EL (cell line): ENCODE measurements at places on chromosomes 7 and 10.
A peak's percentile ranks its signal among the peaks of the same experiment; 100 is the strongest.

- DNase-seq = no peak
Observed at GRCh38 chr7:103576641-103577040, 130.6 kb upstream of the SLC26A5 start.

GRCh38 chr10:111344804-111345203 is 268.0 kb downstream of the ADRA2A start:
- peak; percentile 1 for DNase-seq

GRCh38 chr7:47534322-47535034 is 47.4 kb downstream of the TNS3 start:
- no peak for DNase-seq

GRCh38 chr10:68142761-68143160 is 33.5 kb downstream of the MYPN start:
- no peak for DNase-seq

GRCh38 chr7:126236261-126236660 is 1016.5 kb downstream of the GRM8 start:
- DNase-seq = no peak

DNA sequence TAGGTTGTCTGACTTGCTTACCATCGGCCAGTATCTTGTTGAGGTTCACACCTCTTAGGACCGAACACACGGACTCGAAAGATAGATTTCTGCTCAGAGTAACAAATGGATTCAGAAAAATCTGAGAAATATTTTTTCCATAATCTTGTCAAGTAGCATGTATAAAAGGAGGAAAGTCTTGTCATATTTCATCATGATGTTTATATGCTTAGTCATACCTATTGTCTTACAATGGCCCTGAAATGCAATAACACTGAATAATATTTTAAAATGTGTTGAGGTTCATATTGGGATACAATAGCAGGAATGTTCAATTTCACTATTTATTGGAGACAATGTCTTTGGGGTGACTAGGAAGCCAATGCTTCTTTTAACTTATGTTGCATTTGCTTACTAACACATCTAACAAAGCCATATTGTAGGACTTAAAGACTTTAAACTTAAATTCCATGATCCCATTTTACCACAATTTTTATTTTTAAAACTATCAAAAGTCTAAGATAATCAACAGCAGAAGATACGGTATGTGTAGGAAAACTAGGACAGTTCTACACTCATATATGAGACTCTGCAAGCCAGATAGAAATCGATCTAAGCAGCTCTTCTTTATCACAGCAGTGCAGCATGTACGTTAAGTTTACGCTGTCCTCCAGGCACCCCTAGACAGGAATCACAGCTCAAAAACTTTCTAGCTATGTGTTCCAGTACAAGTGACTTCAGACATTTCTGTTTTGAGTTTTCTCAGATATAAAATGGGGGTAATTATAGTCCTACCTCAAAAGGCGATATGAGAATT is 135.7 kb upstream of the CAV2 start:
- no peak for DNase-seq

GRCh38 chr7:55534262-55534915 is 37.9 kb downstream of the VOPP1 start:
- peak; percentile 88 for DNase-seq

DNA sequence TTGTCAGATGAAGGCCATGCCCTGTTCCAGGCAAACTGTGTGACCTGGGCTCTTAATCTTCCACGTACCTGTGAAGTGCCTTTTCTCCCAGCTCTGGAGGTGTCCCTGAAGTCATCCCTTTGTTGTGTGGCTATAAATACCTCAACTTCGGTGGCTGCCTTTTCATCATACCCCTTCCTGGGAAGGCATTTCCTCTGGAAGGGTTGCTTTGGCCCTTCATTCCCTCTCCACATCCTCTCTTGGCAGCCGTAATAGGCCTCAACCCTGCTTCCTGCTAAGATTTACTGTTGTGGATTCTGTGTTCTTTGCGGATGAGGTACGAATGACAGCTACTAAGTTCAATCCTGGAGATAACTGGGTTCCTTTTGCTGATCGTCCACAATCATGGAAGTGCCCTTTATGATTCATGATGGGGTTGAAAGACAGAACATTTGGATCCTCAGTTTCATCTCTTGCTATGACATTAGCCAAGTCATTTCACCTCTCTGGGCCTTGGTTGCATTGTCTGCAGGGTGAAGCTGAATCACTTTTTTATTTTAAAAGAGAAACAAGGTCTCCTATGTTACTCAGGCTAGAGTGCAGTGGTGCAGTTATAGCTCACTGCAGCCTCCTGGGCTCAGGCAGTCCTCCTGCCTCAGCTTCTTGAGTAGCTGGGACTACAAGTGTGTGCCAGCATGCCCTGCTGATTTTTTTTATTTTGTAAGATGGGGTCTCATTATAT is 23.6 kb downstream of the FKBP6 start:
- no peak for DNase-seq

GRCh38 chr7:129167817-129168216 is 20.6 kb upstream of the SMO start:
- no peak for DNase-seq

GRCh38 chr7:1546274-1546908 is 9.6 kb downstream of the TMEM184A start:
- DNase-seq = no peak
